ENCODE measurements at places on chromosomes 16 and 17.

DNA sequence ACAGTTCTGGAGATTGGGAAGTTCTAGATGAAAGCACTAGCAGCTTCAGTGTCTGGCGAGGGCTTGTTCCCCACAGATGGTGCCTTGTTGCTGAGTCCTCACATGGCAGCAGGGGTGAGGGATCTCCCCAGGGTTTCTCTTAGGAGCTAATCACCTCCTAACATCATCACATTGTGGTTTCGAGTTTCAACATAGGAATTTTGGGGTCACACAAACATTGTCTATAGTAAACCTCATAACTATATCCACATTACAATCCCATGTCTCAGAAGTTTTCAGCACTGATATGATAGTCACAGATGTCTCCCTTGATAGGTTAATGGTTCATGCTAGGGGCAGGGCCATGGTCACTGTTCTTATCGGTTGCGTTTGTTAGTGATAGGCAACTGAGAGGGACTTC, 13.8 kb downstream of the CLUAP1 start:
- DNase-seq = no peak

- DNase-seq = no peak
Observed at GRCh38 chr17:67733449-67733848, 15.7 kb downstream of the NOL11 start.

GRCh38 chr17:2916461-2916860, 120.2 kb downstream of the RAP1GAP2 start:
- no peak for DNase-seq

DNA sequence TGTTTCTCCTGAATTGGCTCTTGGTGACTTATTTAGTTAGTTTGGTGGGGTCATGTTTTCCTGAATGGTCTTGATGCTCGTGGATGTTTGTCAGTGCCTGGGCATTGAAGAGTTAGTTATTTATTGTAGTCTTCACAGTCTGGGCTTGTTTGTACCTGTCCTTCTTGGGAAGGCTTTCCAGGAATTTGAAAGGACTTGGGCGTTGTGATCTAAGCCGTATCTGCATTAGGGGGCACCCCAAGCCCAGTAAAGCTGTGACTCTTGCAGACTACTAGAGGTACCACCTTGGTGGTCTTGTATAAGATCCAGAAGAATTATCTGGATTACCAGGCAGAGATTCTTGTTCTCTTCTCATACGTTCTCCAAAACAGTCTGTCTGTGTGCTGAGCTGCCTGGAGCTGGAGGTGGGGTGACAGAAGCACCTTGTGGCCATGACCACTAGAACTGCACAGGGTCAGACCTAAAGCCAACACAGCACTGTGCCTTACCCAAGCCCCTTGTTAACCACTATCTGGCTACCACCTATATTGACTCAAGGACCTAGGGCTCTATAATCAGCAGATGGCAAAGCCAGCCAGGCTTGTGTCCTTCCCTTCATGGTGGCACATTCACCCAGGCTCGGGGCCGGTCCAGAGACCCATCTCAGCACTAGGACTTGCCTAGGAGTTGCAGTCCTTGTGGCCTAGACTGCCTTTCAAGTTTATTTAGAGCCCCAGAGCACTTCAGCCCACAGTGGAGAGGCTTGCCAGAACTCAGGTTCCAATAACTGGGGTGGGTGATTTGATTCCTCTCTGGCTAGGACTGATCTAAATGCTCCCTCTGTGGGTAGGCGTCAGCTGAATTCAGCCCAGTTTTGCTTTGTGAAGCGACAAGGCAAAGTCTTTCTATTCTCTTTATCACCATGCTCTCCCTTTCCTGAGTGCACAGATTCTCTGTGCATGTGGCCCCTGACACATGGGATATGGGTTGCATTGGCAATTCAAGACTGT, 11.0 kb downstream of the RNF135 start:
- no peak for DNase-seq

DNA sequence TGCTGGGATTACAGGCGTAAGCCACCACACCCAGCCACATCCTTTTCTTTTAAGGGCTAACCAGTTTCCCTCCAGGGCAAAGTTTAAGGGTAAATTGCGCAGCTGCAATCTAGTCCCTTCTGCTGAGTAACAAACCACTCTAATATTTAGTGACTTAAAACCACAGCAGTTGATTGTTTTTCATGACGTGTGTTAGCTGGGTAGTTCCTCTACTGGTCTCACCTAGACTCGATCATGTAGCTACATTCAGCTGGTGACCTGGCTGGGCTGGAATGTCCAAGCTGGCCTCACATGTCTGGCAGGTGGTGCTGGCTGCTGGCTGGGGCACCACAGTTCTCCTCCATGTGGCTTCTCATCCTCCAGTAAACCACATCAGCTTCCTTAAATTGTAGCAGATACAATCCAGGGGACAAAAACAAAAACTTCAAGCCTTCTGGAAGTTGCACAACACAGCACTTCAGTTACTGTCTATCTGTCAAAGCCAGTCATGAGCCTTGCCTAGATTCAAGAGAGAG, 75.5 kb downstream of the GPRC5B start:
- no peak for DNase-seq

GRCh38 chr16:54351171-54351570, 64.6 kb upstream of the IRX3 start:
- no peak for DNase-seq

DNA sequence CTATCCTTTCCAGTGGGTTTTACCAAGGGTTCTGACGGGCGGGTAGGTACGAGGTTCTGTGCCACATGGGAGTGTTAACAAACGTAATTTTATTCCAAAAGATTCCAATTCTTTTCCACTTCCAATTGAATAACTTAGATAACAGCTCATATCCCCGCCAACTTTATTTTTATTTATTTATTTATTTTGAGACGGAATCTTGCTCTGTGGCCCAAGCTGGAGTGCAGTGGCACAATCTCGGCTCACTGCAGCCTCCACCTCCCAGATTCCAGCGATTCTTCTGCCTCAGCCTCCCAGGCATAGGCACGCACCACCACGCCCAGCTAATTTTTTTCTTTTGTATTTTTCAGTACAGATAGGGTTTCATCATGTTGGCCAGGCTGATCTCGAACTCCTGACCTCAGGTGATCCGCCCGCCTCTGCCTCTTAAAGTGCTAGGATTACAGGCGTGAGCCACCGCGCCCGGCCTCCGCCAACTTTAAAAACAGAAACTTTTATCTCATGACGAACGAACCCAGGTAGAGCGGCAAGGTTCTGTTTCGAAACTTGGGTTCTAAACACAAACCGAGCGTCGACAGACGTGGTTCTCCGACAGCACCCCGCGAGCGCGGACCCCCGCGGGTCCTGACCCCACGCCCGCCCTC, 613 bp downstream of the ECI1 start:
- DNase-seq = no peak

- no peak for DNase-seq
Observed at GRCh38 chr16:46972429-46973206, 856 bp downstream of the DNAJA2 start.

- DNase-seq = no peak
Observed at GRCh38 chr17:51372345-51373004, 112.1 kb downstream of the UTP18 start.

- no peak for DNase-seq
Observed at GRCh38 chr17:42518755-42519545, 17.1 kb upstream of the NAGLU start.

DNA sequence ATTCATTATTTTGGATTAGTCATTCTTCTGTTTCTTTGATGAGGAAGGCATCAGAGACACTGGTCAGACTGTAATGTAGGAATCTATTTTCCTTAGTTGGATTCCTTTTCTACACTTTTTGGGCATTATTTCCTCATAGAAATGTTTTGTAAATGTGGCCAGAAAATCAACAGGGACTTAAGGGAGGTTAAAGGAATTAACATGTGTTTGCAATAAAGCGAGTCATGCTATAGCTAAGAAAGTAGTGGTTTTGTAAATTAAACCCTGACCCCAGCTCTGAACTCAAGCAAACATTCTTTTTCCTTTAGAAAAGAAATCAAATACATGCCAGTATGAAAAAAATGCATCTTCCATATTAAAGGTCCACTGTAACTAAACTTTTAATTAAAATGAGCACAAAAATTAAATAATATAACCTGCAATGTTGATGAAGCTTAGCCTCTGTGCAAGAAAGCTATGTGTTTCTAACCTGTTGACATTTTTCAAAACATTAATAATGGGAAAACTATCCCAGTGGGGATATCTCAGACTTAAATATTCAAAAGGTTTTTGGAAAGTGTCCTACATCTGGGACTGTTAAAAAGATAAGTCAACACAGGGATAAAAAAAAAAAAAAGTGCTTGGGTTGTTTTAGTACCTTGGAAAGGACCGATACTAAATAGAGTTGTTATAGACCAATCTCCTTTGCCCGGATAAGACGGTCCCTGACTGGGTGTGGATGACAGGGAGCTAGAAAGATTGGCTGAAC, 428.0 kb downstream of the CA10 start:
- DNase-seq = no peak

GRCh38 chr16:3606441-3606840, 5.0 kb downstream of the SLX4 start:
- DNase-seq = no peak

GRCh38 chr17:82888583-82889495, 49.0 kb upstream of the ZNF750 start:
- no peak for DNase-seq

DNA sequence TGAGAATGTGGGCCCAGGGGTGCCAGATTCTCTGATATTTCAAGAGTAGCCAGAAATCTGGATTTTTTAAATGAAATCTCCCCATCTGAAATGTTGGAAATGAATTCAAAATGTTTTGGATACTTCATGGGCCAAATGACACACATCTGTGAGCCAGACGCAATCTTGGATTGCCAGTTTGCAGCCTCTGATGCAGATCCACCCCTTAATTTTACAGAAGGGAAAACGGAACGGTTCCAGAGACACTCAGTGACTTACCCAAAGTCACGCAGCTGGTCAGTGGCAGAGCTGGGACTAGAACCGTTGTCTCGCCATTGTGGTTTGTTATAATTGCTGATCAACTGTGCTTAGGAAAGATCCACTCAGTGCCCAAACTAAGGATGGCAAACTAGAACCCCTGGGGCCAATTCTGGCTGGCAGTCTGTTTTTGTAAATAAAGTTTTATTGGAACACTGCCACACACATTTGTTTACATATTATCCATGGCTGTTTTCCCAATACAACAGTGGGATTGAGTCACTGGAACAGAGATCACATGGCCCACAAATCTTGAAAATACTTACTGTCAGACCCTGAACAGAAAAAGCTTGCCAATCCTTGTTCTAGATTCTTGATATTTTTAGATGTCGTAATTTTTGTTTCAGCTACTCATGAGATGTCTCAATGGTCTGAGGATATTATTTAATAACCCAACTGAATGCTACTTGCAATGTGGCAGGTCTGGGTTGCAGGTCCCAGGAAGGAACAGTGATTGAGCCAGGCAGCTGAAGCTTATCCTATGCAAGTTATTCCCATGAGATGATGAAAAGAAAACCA, 143.8 kb downstream of the AXIN2 start:
- DNase-seq = no peak

- DNase-seq = no peak
Observed at GRCh38 chr16:88013091-88013609, 61.9 kb downstream of the BANP start.
